Natural killer cell (primary cell): ENCODE measurements at places on chromosomes 5 and 9.

DNA sequence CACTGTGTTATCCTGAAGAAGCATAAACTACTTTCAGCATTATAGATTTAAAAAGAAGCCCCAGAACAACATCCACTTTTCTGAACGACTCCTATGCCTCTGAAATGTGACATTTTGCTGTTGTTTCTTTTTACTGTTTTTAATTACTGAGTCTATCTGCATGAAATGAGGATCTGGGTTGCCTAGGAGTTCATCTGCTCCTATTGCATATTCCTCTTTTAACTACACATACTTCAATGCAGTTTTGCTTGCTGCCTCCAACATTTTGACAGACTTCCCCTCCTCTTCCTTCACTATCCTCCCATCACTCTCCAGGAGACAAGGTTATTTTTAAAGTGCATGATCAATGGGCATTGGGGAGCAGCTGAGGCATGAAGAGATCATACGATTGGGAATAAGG is 164.5 kb downstream of the TMC1 start:
- DNase-seq: no peak

DNA sequence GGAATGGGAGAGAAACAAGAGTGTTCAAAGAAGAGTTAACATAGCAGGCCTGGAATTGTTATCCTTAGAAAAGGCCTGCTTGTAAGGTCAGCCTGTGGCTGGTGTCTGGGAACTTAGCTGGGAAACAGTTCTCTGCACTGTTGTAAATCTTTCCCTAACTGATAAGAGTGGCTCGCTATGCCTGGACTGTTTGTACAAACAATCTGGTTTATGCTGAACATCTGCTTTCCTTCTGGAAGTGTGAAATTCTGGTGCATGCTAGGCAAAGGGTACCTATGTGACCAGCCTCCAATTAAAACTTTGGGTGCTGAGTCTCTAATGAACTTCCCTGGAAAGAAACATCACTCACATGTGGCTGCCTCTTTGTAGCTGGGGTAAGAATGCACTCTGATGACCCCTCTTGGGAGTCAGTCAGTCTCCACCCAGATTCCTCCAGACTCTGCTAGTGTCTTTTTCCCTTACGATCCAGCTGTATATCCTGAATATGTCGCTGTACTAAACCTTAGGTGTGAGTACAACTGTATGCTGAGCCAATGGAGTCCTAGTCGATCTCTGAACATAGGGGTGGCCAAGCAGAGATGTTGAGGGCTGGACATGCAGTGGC is 16.5 kb downstream of the SPARC start:
- no peak for DNase-seq

DNA sequence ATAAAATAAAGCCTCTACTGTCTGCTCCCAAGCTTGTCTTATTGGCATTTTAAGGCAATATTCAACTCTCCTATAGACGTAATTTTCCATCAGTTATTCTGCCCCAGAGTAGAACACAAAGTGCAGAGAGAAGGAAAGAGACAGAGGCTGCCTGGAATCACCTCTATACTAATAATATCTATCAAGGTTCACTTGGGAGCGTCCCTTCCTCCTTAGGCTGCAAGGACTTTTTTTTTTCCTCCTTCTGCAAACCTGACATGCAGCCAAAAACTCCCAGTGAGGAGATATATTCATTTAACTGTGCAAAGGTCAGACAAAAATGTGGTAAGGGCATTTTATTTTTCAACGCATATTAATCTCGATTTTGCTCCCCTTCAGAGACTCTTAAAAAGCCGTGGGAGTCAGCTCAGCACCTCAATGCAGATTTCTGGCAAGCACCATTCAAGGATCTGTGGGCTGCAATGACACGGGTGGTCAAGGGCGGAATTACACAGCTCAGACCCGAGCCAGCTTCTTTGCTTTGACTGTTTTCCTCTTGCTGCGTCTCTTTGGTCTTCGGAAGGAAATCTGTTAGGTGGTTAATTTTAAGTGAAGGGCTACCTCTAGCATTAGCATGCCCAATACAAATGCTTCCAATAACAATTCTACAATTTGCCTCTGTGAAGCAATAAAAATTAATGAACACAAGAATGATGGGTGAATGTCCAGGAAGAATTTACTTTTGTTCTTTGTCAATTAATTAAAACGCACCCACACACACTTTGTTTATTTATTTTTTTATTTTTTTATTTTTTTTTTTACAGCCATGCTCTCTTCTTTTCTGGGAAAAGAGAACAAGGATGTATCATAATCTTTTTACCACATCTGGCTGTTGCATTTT is 587.7 kb upstream of the GRAMD2B start:
- no peak for DNase-seq

GRCh38 chr9:122567901-122568300 is 15.0 kb downstream of the OR1N2 start:
- no peak for DNase-seq

- DNase-seq: no peak
These were observed 101.2 kb downstream of the NLN start for GRCh38 chr5:65823204-65823603.

- DNase-seq: no peak
These were observed 20.0 kb upstream of the ANKRD55 start for GRCh38 chr5:56253126-56253525.

GRCh38 chr9:127030814-127031740 is 91.4 kb downstream of the ANGPTL2 start:
- DNase-seq: no peak

GRCh38 chr9:29659736-29660135 is 2086.5 kb upstream of the C9orf72 start:
- no peak for DNase-seq

DNA sequence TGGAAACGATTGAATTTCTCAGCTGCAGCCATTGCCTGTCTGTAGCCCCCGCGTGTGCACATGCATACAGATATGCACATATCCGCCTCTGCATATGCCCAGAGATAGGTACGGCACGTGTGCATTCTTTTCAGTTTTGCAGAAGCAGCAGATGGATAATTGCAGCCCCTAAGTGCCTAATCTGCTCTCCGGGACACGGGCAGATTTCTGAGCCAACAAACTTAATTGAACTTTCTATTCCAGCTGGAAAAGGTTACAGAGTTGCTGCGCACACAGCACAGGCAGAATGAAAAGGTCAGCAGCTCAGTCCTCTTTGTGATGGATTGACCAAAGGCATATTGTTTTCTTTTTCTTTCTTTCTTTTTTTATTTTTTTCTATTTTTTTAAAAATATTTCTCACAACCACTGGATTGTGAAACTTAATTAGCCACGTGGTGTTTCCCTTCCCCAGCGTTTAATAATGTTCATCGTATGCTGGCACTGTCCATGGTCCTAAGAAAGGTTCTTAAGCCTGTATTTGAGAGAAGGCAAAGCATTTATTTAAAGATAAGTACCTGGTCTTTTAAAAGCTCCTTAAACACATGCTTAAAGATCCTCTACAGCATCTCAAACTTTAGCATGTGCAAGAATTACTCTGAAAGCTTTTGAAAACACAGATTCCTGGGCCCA is 270.2 kb upstream of the BRINP1 start:
- DNase-seq: no peak

DNA sequence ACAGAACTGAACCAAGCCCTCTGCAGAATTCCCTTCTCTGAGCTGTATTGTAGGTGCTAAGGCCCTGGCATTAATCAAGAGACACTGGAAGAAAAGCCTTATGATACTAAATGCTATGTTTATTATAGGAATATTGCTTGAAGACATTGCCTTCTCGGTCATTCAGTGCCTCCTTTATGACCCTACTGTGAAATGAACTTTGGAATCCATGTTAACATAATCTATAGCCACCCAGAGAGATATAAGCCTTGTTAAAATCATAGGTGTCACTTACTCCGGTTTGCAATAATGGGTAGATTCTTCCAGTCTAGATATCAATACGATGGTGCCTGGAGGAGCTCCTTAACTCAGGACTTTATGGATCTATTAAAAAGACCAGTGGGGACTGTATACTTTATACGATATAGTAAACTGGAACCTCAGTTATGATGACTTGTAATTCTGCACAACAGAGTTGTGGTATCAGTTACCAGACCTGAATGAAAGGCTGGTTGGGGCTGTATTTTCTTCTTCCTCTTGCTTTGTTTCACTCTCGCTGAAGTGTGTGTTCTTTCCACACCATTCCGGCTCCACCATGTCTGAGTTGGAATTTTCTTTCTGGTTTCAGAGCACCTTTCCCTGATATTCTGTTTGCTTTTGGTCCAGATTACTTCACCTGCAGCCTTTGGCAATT is 154.5 kb downstream of the DROSHA start:
- no peak for DNase-seq

- peak; percentile 74 for DNase-seq
These were observed 17.8 kb downstream of the ITK start for GRCh38 chr5:157198277-157198986.

DNA sequence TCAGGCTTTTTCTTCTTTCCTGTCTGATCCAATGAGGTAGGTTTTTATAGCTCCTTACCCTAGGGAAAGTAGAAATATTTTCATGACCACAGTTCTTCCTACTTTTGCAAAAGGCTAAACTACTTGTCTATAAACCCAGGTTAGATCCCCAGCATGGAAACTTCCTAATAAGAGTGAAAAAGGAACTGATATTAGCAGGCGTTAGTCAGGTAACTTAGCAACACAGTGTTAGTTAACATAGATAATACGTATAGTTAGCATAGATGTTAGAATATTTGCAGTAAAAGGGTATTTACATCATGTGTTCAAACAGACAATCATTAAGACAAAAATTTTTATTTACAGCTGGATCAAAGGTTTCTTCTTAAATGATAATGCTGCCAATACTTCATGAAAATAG is 162.9 kb upstream of the DAB2 start:
- no peak for DNase-seq

DNA sequence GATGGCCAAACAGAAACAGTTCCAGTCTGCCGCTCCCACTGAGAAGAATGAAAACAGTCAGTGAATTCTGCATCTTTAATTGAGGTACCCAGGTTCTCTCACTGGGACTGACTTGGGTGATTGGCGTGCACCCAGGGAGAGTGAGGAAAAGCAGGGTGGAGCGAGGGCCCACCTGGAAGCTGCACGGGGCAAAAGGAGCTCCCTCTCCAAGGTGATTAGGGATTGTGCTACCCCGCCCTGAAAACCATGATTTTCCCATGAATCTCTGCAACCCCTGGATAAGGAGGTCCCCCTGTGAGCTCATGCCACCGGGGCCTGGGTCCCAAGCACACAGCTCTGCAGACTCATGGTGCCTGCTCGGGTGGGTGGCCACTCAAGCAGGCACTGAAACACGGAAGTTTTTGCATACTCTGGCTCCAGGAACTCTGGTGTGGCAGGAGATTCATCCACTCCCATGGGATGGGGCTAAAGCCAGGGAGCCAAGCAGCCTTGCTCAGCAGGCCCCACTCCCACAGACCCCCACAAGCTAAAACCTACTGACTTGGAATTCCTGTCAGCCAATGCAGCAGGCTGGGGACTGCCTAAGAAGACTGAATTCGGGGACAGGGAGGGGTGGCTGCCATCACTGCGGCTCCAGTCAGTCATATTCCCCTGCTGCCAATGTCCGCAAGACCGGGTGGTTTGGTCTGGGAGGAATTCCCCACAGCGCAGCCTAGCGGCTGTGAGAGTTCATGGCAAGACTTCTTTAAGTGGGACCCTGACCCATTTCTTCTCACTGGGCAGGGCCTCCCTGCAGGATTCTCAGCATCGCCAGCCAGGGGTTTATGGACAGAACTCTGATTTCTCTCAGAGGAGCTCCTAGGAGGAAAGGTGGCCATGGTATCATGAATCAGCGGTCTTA is 652.2 kb upstream of the RGMB start:
- no peak for DNase-seq

GRCh38 chr5:90434116-90434714 is 24.7 kb upstream of the CETN3 start:
- DNase-seq: no peak

DNA sequence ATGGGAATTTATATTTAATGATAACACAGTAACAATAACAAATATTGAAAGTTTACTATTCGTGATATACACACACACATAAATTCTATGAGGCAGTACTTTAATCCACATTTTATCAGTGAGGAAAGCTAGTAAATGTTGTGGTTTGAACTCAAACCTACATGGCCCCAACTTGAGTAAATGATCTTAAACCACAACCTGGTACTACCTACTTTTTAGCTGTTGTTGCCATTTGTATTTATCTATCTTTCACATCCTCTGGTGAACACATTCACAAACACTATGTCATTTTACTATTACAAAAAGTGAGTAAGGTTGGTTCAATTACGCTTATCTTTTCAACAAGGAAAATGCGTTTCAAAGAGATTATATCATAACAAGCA is 186.1 kb downstream of the SMC2 start:
- DNase-seq: no peak
